Stimulated activated CD4-positive, alpha-beta T cell treated with anti-CD3 and anti-CD28 coated beads, Interleukin-12 subunit alpha, Interleukin-12 subunit beta, amount 100 ng/mL, for 4 hours (primary cell): ENCODE measurements at places on chromosomes 3 and 15.

DNA sequence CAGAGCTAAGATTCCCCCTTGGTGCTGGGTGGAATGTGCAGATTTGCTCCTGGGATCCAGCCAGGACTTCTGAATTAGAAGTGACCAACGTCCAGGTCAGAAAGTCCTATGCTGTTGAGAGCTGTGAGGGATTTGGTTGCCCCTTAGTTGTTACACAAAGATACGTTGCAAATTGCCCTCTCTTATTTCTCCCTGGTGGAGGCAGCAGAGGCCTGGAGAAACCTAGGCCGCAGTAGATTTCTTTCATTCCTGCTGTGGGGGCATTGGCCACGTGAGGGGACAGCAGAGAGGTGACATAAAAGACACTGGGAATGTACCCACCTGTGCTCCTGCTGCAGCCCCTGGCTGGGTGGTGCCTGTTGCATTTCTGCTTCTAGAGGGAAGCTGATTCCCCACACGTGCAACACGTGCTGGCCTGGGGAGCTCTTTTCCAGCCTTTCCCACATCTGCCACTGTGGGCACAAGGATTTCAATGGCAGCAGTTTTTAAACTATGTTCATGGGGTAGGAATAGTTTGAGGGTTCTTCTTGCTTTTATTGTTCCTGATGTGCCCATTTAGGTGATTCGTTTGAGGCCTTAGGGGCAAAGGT lies 65.7 kb downstream of the SYNM start:
- DNase-seq = no peak

DNA sequence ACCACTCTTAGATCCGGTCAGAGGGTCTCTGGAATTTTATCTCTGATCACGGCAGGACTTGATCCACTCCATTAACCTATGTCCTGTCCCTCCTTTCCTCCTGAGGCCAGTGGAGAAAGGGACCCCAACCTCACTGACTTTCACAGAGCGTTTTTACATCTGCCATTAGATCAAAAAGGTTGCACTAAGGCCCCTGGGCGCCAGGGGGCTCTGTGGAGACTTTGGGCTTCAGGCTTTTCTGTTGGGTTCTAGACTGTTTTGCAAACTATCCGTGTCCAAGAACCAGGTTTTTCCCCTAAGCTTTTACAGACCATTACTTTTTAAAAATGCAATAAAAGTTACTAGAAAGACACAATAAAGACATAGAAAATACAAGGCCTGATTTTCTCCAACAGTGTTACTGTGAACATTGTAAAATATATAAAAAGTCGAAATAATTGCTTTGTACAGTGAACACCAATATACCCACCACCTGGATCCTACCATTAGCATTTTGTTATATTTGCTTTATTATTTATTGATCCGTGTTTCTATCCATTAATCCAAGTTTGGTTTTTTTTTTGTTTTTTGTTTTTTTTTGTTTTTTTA lies 159.7 kb downstream of the POLR2M start:
- peak; percentile 43 for DNase-seq

- no peak for DNase-seq
Observed at GRCh38 chr3:45590822-45591546, 3.6 kb upstream of the LIMD1 start.

GRCh38 chr3:26099692-26100091 lies 309.8 kb downstream of the OXSM start:
- DNase-seq = no peak

- no peak for DNase-seq
Observed at GRCh38 chr15:70435369-70435768, 328.0 kb downstream of the UACA start.

DNA sequence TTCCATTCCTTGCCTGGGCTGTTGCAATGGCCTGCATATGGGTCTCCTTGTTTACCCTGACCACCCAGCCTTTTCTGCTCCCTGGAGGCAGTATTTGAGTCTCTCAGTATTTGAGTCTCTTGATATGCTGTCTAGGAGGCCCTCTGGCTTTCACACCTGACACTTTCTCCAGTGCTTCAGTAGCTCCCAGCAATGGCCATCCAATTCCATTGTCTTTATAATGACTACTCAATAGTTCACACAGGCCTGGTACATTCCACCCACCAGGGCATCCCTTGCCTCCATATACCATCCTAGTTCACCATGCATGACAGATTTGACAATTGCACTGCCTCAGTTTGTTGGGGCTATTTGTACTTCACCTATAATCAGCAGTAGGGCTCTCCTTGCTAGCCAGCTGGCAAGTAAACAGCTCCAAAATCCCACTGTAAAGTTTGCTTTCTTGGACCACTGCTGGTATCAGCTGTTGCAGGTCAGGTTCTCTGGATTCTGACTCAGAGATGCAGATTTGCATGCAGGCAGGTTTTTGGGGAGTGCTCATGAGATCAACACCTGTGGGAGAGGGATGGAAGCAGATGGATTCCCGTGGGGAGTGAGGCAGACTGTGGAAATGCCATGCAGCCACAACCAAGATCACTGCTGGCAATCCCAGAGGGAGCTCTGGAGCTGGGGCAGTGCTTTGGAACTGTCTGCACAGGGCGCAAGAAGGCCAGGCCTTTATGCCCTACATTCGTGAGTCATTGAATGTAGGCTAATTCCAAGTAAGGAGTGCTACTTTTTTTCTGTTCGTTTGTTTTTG lies 19.1 kb upstream of the XIRP1 start:
- DNase-seq = no peak

DNA sequence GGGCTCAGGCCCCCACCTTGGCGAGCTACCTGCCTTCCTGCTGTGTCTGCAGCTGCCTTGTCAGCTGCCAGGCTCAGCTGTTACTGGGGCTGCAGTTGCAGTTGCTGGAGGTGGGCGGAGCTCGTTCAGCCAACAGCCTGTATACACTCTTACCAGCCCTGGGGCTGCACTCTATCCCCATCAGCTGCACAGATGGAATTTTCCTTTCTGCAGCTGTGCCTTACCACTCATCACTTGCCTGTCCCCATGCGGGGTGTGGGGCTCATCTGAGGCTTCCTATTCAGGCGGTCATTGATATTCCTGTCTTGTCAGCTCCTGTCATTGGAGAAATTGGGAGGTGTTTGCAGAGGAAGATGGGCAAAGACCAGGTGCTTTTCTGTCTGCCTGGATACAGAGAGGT lies 9.1 kb upstream of the SYN2 start:
- DNase-seq = no peak

DNA sequence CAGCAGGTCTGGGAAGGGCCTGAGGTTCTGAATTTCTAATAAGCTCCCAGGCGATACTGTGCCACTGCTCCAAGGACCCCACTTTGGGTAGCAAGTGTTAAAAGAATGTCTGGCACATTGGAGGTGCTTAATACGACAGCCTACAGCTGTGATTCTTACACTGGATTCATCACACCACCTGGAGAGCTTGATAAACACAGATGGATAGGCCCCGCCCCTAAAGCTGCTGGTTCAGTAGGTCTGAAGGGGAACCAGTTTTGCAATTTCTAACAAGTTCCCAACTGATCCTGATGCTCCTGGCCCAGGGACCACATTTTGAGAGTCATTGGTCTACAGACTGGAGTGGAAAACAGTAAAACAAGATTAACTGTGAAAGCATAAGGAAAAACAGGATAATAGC lies 124.8 kb upstream of the ST8SIA2 start:
- DNase-seq = no peak

DNA sequence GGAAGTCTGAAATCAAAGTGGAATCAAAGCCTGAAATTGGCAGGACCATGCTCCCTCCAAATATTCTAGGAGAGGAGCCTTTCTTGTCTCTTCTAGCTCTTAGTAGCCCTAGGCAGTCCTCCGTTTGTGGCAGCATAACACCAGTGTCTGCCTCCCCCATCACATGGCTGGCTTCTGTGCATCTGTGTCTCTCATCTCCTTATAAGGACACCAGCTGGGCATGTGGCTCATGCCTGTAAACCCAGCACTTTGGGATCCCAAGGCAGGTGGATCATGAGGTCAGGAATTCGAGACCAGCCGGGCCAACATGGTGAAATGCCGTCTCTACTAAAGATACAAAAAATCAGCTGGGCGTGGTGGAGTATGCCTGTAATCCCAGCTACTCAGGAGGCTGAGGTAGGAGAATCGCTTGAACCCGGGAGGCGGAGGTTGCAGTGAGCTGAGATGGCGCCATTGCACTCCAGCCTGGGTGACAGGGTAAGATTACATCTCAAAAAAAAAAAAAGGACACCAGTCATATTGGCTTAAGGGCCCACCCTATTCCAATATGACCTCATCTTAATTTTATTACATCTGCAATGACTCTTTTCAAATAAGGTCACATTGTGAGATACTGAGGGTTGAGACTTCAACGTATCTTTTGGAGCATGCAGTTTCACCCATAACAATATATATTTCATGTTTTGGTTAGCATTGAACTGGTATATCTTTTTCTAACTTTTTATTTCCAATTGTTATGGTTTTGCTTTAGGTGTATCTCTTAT lies 148.0 kb upstream of the TPM1 start:
- DNase-seq = no peak

DNA sequence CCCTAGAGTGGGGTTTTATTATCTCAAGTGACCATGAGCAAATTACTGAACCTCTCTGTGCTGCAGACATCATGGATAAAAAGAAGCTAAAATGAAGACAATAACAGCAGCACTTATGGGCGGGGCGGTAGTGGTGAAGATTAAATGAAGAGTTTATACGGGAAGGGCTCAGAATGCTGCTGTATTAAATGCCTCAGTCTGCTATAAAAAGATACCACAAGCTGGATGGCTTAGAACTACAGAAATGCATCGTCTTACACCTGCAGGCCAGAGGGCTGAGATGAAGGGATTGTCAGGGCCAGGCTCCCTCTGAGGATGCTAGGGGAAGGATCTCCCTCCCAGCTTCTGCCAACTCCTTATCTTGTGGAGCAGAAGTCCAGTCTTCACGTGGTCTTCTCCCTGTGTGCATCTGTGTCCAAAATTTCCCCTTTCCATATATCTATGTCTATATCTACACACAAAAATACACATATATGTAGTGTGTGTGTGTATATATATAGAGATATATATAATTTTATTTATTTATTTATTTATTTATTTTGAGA lies 2.9 kb downstream of the ALG1L2 start:
- no peak for DNase-seq

DNA sequence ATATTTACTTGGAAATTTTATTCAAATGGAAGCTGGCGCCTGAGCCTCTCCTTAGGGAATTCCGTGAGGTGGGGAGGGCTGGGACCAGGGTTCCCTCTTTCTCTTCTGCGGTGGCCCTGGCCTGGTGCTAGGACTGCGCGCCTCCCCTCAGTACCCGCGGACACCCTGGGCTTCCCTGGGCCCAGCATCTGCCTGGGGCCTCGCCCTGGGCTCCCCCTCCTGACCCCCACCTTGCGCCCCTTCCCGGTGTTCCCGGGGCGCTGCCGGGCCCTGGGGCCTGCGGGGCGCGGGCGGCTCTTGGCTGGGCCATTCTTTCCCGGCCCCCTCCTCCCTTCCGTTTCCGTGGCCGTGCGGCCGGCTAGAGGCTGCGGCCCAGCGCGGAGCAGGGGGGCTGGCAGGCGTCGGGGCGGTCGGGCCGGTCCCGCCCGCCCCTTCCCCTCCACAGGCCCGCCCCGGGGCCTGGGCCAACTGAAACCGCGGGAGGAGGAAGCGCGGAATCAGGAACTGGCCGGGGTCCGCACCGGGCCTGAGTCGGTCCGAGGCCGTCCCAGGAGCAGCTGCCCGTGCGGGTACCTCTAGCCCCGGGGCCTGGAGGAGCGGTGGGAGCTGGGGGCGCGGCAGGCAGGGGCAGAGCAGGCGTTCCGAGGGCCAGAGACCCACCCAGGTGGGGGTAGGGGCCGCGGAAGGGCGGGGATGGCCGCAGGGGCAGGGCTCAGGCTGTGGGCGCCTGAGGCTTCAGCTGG lies at the start of gene FES:
TSS of gene FES (plus strand) at position 529 of the 743 bp plus-strand sequence. CDS start 542 bp downstream, outside the sequence.
- DNase-seq = no peak

- no peak for DNase-seq
Observed at GRCh38 chr15:25784876-25785640, 78.1 kb downstream of the ATP10A start.

- no peak for DNase-seq
Observed at GRCh38 chr3:41239587-41239986, 40.3 kb downstream of the CTNNB1 start.

GRCh38 chr15:63296195-63296594 lies 18.8 kb downstream of the APH1B start:
- DNase-seq = no peak

DNA sequence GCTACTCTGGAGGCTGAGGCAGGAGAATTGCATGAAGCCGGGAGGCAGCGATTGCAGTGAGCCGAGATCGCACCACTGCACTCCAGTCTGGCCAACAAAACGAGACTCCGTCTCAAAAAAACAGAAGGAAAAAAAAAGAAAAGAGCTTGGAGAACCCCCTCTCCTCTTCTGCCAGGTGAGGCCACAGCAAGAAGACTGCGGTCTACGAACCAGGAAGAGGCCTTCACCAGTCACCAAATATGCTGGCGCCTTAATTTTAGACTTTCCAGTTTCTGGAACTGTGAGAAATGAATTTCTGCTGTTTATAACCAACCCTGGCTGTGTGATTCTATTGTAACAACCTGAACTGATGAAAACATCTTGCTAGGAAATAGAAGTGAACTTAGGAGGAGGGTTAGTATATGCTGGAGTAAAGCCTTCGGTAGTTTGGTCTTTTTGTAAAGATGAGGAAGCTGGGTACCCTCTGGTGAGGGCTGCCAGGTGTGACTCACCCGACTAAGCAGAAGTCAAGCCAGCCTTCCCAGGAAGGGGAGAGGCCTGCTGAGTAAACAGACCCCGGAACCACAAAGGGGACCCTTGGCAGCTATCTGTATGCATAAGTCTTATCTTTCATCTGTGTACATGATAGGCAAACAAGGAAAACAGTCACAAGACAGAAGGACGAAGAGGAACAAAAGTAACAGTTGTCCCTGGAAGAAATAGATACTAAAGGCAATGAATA lies 78.7 kb downstream of the KLF13 start:
- no peak for DNase-seq

DNA sequence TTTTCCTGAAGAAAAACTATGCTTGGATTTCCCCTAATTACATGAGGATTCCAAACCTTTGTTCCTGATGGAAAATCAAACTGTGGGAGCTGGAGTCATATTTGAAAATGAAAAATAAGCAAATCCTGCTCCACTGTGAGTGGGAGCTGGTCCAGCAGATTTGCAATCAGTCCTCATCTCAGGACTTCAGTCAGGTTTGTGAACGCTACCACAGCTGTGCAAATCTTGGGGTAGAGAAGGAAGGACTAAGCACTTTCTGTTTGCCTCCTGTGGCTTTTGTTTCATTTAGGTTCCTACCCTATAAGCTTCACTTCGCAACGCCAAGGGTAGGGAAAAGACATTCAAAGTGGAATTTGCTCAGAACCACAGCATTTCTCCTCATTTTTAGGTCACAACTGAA lies 238.2 kb downstream of the TUSC7 start:
- DNase-seq = no peak

DNA sequence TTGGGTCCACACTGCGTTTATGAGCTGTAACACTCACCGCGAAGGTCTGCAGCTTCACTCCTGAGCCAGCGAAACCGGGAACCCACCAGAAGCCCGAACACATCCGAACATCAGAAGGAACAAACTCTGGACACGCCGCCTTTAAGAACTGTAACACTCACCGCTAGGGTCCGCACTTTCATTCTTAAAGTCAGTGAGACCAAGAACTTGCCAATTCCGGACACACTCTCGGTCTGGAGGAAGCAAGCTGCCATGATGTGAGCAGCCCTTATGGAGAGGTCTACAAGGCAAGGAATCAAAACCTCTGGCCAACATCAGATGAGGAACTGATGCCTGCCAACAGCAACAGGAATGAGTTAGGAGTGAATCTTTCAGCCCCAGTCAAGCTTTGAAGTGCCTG lies 62.9 kb downstream of the SLC28A2 start:
- no peak for DNase-seq

GRCh38 chr3:105679951-105680350 lies 188.9 kb downstream of the CBLB start:
- DNase-seq = no peak

- DNase-seq = no peak
Observed at GRCh38 chr15:45307230-45307924, 55.3 kb downstream of the SLC28A2 start.

GRCh38 chr15:71304681-71305080 lies 189.4 kb downstream of the THSD4 start:
- DNase-seq = no peak
